ENCODE measurements at places on chromosomes 7 and 10.

DNA sequence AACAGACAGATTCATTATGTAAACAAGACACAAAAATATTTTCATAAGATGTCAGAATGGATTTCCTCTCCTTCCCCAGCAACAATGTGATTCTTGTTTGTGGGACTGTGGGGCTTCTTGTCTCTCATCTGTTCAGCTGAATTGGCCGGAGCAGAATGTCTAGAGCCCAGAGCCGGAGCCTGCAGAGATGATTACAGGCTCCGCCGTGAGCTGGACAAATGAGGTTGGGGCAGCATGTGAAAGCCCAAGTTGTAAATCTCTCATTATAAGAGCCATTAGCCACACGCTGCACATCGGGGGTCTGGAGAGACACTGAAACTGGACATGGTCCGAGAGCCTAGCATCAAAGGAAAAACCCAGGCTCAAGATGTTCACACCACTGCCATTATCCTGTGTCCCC lies 137.0 kb upstream of the ADAM12 start:
- no peak overlapping the region for H3K27ac ChIP-seq
- no peak for DNase-seq
- H3K4me3 ChIP-seq, result no peak overlapping the region
- H3K27me3 ChIP-seq, result peaks cover 5% of the 10 kb centered on the region
- no peaks in the 10 kb centered on the region for H3K4me1 ChIP-seq
- H3K36me3 ChIP-seq, result no peaks in the 10 kb centered on the region

- DNase-seq, result no peak
- H3K4me3 ChIP-seq, result no peak overlapping the region
- peaks cover 16% of the 10 kb centered on the region for H3K27me3 ChIP-seq
- H3K27ac ChIP-seq, result no peak overlapping the region
These were observed 113.4 kb upstream of the GPR141 start for GRCh38 chr7:37570145-37570544.

- peaks cover 39% of the 10 kb centered on the region for H3K4me1 ChIP-seq
- no peak overlapping the region for H3K4me3 ChIP-seq
- peaks cover 8% of the 10 kb centered on the region for H3K36me3 ChIP-seq
- no peaks in the 10 kb centered on the region for H3K27me3 ChIP-seq
- no peak for DNase-seq
These were observed 21.5 kb downstream of the WASL start for GRCh38 chr7:123727071-123727837.

DNA sequence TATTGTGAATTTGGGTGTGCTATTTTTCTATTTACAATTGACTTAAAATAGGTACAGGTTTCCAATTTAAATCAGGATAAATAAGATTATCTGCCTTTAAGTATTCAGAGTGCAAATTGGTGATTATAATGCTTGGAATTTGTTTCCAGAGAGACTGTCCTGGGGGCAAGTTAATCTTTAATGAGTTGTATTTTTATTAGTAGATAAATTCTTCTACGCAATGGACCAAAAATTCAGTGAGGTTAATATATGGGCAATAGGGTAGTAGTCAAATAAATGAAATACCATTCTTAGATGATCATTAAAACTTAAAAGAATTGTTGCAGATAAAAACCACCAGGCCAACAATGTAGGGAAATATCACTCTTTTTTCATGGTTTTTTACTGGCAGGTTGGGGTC lies 3.4 kb downstream of the BICC1 start:
- peaks cover 38% of the 10 kb centered on the region for H3K27me3 ChIP-seq
- H3K27ac ChIP-seq, result no peak overlapping the region
- H3K4me3 ChIP-seq, result no peak overlapping the region
- H3K4me1 ChIP-seq, result peaks cover 11% of the 10 kb centered on the region
- H3K36me3 ChIP-seq, result no peaks in the 10 kb centered on the region

DNA sequence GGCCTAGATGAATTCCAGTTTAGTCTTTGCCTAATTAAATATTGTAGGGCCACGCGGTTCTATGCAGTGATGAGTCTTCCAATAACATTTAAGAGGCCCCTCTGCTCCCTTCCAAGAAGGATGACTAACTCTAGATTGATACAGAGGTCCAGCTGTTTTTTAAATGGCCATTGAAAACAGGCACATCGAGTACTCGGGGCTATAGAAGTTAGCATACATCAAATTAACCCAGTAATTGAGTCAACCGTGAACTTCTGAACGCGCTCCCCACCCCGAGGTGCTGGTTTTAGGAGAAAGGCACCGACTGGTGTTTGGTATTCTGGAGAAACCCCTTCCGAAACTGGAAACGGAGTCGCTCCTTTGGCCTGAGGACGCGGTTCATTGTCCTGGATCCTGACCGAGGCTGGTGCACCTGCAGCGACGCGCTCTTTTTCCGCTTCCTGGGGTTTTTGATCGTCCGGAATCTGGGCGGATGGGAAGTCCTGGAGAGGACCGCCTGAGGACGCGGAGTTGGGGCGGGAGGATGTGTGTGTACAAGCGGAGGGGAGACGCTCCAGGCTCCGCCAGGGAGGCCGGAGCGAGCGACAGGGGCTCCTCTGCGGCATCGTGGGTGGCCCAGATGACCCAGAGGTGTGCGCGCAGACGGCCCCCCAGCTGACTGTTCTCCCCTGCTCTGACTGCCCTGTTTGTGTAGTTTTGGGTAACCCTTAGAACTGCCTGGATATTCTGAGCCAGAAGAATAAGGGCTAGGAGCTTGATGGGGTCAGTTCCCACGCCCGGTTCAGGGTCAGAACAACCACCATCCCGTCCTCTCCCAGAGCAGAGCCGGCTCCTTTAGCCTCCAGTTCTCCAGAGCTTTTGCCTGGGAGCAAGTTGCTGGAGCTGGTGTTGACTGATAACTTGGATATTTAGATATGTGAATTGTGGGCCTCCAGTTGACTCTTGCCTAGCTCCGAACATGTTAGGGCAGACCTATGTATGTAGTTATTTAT lies 711 bp downstream of the FAM221A start:
- no peaks in the 10 kb centered on the region for H3K36me3 ChIP-seq
- H3K27ac ChIP-seq, result peak overlapping the region; percentile 33
- DNase-seq, result no peak
- peaks cover 19% of the 10 kb centered on the region for H3K4me1 ChIP-seq
- peak overlapping the region; percentile 94 for H3K4me3 ChIP-seq

DNA sequence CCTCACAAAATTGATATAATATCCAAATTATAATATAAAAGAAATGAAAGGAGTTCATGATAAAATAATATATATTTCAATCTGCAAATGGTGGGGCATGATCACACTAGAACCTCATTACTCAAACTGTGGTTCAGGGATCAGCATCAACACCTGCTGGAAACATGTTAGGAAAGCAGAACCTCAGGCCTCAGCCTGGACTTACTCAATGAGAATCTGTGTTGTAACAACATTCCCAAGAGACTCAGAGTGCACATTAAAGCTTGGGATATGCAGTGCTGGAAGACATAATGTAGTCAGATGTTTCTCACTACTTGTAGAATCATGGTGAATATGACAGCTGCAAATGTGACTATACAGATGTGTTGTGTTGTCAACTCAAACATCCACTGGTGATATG lies 81.7 kb upstream of the ITPRID1 start:
- H3K4me1 ChIP-seq, result no peaks in the 10 kb centered on the region
- H3K4me3 ChIP-seq, result no peak overlapping the region
- H3K27me3 ChIP-seq, result no peaks in the 10 kb centered on the region

DNA sequence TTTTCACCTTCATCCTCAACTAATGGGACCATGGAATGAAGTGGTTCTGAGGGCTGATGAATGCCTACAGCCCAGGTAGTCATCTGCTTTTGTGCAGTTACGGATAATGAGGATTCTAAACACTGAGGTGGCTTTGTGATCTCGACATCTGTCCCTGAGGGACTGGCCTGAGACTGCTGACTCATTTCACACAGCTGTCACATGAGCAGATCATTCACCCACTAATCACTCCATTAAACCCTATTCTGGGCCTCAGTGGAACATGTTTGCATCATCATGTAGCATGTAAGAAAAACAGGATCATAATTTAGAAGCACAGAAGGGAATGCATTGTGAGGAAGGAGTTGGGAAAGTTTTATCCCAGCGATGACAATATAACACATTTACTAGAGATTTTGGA lies 79.4 kb upstream of the FEZF1 start:
- no peaks in the 10 kb centered on the region for H3K36me3 ChIP-seq
- DNase-seq, result no peak
- no peak overlapping the region for H3K27ac ChIP-seq

DNA sequence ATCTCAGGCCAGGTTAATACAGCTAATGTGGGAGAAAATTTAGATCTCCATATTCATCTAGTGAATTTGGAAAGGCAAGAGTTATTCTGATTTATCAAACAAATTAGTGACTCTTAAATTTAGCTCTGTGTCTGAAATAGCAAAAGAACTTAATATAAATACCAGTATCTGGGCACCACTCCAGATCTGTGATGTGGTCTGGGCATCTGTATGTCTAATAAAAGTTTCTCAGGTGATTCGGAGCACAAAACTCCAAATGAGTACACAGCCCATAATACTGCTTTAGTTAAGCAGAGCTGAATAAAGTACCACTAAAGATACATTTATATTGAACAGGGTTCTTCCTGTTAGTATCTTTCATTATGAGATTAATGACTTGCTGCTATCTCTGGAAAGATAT lies 261.4 kb downstream of the BAMBI start:
- no peaks in the 10 kb centered on the region for H3K36me3 ChIP-seq
- H3K27me3 ChIP-seq, result no peaks in the 10 kb centered on the region
- no peak for DNase-seq
- no peak overlapping the region for H3K4me3 ChIP-seq

Data from naive B cell (primary cell).